ENCODE measurements at places on chromosomes 12 and 14. TPM values are rescaled to one million over a fixed set of nuclear protein-coding genes. Genes with fewer than 3 reads are reported as not detected.

DNA sequence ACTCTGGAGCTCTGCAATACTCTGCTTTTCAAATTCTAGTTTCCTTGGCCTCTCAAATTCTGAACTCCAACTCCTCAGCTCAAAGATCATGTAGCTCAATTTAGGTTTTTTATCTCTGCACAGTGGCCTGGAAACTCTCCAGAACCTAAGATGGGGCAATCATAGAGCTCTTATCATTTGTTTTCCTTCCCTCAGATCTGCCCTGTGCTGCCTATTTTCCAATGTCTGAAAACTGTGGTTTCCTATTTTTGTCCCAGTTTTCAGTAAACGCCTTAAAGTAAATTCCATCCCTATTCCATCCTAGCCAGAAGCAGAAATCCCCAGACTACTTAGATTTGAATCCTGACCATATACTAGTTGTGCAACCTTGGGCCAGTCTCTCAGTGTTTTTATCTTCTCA, 73.2 kb downstream of the CEP83 start:
- H3K4me3 ChIP-seq: no peak overlapping the region
- H3K27me3 ChIP-seq: no peaks in the 10 kb centered on the region
- peak; percentile 10 for DNase-seq
- H3K36me3 ChIP-seq: no peaks in the 10 kb centered on the region

GRCh38 chr12:113241191-113242025, 20.1 kb downstream of the TPCN1 start:
- no peaks in the 10 kb centered on the region for H3K27me3 ChIP-seq
- no peak overlapping the region for H3K4me3 ChIP-seq
- DNase-seq: peak; percentile 47
- H3K36me3 ChIP-seq: no peaks in the 10 kb centered on the region

The LIN52 gene
- total RNA-seq: 7.0 TPM

The IGFBP6 gene
- total RNA-seq: 58.9 TPM

The MYF5 gene
- total RNA-seq: not detected

GRCh38 chr12:112998987-112999767, 20.9 kb downstream of the OAS2 start:
- H3K4me1 ChIP-seq: no peaks in the 10 kb centered on the region
- H3K27ac ChIP-seq: no peak overlapping the region
- no peak overlapping the region for H3K4me3 ChIP-seq
- H3K27me3 ChIP-seq: no peaks in the 10 kb centered on the region
- no peaks in the 10 kb centered on the region for H3K36me3 ChIP-seq

DNA sequence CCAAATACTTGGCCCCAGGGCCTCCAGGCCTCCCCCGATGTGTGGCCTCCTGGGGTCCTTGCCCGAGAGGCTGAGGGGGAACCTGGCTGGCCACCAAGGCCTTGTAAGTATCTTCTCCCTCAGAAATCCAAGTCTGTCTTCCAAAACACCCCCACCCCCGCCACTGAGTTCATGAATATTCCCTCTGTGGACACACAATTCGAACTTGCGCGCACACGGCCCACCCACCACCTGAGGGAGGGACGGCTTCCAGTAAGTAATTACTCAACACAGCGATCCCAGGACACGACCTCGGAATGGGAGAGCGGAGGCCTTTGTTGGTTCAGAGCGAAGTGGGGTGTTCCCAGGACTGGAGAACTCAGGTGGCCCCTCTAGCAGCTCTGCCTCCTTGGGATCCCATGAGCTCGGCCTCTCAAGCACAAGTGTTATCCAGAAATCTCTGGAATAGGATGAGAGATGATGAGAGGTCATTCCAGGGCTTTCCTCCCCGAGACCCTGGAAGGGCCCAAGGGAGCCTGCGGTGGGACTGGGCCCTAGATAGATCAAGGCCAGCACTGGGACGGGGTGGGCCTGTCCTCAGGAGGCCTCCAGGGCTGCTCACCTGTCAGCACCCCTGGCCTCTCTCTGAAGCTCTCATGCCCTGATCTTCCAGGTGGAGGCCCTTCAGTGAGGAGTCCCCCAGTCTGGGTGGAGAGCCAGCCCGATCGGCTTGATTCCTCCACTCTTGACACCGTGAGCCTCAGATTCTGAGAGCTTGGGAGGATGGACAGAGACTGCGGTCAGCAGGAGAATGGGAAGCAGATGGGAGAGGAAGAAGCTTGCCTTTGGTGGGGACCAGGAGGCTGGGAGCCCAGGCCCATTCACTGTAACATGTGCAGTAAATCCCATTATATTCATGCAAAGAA, 219.0 kb upstream of the RTL1 start:
- no peak overlapping the region for H3K27ac ChIP-seq
- no peak overlapping the region for H3K4me3 ChIP-seq
- no peaks in the 10 kb centered on the region for H3K4me1 ChIP-seq
- no peak for DNase-seq
- H3K36me3 ChIP-seq: no peaks in the 10 kb centered on the region

GRCh38 chr12:131994589-131994988, 44.8 kb downstream of the EP400 start:
- no peak overlapping the region for H3K4me3 ChIP-seq
- H3K27ac ChIP-seq: no peak overlapping the region
- H3K4me1 ChIP-seq: no peaks in the 10 kb centered on the region

DNA sequence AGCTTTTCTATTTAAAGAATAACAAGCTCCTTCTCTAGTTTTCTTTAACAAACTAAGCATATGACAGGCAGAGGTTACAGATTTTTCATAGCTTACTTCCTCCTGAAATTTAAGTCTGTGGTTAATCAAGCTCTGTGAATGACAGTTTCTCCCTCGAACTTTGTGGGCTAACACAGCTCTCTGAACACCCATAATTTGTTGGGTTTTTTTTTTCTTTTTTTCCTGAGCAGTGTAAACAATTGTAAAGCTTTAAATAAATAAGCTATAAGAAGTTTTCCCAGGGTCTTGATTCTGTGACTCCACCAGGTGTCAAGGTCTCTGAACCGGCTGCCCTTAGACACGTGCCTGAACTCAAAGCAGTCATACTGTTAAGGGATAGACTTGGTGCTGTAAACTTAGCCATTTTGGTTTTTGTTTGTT, 128.1 kb upstream of the AMIGO2 start:
- no peak overlapping the region for H3K4me3 ChIP-seq
- H3K4me1 ChIP-seq: no peaks in the 10 kb centered on the region
- DNase-seq: no peak
- no peaks in the 10 kb centered on the region for H3K36me3 ChIP-seq

DNA sequence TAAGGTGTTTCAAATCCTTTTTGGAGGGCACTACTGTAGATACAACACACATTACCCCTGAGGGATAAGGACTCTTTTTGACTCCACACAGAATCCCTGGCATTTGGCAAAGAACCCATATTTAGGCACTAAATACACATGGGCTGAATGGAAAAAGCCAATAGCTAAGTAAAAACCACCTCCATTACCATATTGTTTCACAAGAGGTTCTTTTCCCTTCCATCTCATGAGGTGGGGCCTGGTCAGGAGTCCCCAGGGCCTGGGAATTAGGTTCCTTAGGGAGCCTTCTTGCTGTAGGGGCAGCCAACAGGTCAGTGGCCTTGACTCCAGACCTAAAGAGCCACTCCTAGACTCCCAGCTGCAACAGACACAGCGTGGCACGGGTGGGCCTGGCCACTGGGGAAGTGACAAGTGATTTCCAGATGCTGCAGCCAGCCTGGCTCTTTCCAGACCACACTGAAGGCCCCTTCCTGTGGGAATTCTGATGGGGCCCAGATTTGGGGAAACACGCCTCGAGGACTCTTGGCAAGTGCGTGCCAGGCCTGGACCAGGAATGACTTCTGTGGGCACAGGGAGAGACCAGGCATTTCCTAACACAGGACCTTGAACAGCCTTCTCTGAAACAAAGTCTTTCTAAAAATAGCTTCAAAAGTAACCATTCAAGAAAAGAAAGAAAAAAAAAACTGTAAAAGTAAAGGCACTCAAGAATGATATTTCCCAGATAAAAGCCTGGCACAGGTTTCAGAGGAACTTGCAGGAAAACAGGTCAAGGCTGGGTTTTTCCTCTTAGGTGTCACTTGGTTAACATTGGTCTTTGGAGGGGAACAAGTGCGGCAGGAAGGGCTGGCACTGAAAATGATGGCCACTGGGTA, 18.1 kb downstream of the SSH1 start:
- H3K4me3 ChIP-seq: no peak overlapping the region
- peak overlapping the region; percentile 90 for H3K27ac ChIP-seq
- no peaks in the 10 kb centered on the region for H3K27me3 ChIP-seq
- no peaks in the 10 kb centered on the region for H3K36me3 ChIP-seq
- no peak for DNase-seq
- H3K4me1 ChIP-seq: peaks cover 30% of the 10 kb centered on the region

- H3K4me1 ChIP-seq: peaks cover 5% of the 10 kb centered on the region
- H3K4me3 ChIP-seq: peak overlapping the region; percentile 62
- peaks cover 25% of the 10 kb centered on the region for H3K27me3 ChIP-seq
- DNase-seq: peak; percentile 49
Measured at GRCh38 chr12:4270831-4271716, 2.5 kb upstream of the CCND2 start.

- peak; percentile 72 for DNase-seq
- H3K27ac ChIP-seq: no peak overlapping the region
- H3K27me3 ChIP-seq: no peaks in the 10 kb centered on the region
- H3K4me1 ChIP-seq: no peaks in the 10 kb centered on the region
Measured at GRCh38 chr12:29131539-29131938, 17.5 kb upstream of the FAR2 start.

The CRIP1 gene
- total RNA-seq: 51.1 TPM

DNA sequence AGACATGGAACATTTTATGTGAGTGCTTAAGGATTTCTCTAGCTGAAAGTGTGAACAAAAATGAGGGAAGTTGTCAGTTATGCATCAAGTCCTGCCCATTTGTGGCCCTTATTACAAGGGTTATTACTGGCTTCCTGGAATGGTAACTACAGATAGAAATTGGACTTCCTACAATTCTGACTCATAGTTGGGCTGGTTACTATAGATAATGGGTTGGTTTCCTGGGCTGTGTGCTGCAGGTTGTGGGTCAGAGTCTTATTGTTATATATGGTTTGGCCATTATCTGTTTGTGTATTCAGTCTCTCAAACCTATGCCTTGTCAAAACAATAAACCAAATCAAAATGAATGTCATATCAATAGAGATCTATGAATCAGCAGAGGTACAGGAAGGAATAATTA, 313.7 kb downstream of the ADAMTS20 start:
- no peak overlapping the region for H3K27ac ChIP-seq
- no peaks in the 10 kb centered on the region for H3K27me3 ChIP-seq
- H3K4me3 ChIP-seq: no peak overlapping the region
- H3K4me1 ChIP-seq: peaks cover 9% of the 10 kb centered on the region

DNA sequence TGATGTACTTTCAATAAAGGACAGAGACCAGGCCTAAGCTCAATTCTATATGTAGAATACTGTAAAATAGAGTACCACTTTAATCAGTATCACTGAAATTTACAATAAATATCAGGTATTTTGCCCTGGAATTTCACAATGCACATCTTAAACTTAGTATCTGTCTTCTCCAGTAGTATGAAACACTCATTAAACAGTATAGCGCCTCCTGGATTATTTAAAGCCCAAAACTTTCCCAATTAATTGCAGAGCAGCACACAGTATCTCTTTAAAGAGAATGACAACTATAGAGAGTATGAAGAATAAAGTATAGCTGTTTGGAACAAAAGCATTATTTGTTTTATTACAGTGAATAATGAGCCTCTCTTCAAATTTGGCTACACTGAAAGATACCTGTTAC, 80.2 kb downstream of the BHLHE41 start:
- H3K36me3 ChIP-seq: no peaks in the 10 kb centered on the region
- H3K4me1 ChIP-seq: no peaks in the 10 kb centered on the region
- no peak overlapping the region for H3K27ac ChIP-seq
- DNase-seq: no peak
- H3K4me3 ChIP-seq: no peak overlapping the region

The RNASE8 gene
- total RNA-seq: not detected
